T-helper 17 cell (primary cell): ENCODE measurements at places on chromosomes 5 and 9. TPM values are rescaled to one million over a fixed set of nuclear protein-coding genes. Genes with fewer than 3 reads are reported as not detected.

- DNase-seq: no peak
These were observed 227.2 kb upstream of the SNX2 start for GRCh38 chr5:122547669-122548068.

GRCh38 chr5:56202483-56202882 lies 30.6 kb downstream of the ANKRD55 start:
- DNase-seq: no peak

DNA sequence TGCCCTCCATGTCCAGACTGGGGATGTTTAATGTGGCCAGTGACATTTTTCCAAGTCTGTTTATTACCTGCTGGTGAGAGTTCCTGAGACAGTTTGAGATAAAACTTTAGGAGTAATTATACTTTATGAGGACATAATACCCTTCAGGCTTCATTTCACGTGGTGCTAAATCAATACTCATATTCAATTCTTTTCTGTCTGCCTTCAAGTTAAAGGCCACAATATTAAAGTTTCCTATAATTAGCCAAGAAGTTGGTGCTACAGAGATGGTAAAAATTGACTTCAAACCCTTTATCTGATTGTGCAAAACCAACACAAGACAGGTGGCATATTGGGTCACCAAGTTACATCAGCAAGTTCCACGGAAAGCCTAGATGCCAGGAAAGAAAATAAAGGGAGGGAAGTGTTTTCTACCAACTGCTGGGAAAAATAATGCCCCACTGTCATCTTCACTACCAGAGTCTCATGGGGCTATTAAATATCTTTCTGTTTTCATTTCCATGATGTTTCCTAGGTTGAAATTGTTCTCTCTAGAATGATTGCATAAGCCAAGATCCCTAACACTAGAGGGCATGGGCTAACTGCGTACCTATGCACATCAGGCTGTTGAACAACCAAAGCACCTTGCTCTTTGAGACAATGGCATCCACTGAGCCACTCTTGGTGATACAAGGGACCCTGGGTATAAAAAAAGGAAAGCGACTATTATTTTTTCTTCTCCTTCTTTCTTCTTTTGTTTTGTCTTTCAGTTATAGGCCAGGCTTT lies 68.7 kb downstream of the INSYN2B start:
- DNase-seq: no peak

DNA sequence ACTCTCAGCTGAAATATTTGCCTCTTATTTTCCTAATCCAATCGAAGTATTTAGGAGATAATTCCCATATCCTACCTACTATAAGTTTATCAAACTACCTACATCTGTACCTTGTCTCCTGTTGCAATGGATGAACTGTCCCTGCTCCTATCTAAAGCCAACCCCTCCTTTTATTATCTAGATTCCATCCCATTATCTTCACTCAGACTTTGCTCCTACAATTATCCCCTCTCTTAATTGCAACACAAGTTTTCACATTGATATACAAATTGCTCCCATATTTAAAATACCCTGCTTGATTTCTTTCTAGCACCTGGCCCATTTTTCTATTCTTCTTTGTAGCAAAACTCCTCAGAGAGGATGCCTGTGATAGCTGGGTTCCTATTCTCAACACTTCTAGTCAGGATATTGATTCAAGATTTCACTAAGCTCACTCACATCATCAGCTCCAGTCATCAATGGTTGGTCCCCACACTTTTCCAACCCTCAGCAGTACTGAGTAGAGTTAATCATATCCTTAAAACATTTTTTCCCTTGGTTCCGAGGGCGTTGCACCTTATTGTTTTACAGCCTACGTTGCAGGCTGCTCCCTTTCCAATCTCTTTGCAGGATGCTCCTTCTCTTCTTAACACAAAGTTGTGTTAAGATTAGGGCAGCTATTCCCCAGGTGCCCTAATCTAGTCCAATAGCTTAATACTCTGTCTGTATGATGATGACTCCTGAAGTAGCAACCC lies 177.8 kb upstream of the PTGER4 start:
- no peak for DNase-seq

DNA sequence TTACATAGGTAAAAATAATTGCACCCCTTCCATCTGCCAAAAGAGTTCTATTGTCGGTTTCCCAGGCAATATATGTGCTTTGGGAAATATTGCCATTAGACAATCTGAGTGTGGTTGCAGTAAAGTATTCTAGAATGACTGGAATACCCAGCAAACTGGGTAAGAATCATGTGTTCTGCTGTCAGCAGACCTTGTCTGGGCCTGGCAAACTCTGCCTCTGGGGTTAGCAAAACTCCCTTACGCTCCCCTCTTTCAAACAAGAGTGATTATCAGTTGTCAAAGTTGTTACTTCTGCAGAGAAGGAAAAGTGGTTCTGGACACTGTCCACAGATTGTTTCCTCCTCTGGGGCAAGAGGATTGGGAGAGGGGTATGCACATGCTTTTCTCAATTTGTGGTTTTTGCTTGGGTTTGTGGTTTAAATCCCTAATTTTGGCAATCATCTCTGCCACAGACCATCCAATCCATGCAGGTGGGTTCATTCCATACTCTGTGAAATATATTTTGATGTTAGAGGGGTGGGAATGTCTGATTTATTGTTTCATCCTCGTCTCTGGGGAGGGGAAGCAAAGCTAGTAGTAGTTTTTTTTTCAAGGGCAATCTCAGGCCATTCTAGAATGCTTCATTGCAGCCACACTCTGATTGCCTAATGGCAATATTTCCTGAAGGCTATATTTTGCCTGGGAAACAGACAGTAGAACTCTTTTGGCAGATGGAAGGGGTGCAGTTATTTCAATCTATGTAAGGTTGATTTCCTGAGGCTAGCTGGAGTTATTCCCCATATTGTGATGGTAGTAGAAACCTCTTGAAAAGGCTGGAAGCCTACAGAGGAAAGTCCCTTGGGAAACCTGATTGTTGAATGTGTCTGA lies 24.0 kb upstream of the TNFSF15 start:
- no peak for DNase-seq

GRCh38 chr9:38255599-38255998 lies 136.9 kb upstream of the ALDH1B1 start:
- no peak for DNase-seq

GRCh38 chr5:158121678-158122077 lies 262.7 kb upstream of the CLINT1 start:
- no peak for DNase-seq

The CATSPER3 gene
- 0.50 TPM for total RNA-seq

DNA sequence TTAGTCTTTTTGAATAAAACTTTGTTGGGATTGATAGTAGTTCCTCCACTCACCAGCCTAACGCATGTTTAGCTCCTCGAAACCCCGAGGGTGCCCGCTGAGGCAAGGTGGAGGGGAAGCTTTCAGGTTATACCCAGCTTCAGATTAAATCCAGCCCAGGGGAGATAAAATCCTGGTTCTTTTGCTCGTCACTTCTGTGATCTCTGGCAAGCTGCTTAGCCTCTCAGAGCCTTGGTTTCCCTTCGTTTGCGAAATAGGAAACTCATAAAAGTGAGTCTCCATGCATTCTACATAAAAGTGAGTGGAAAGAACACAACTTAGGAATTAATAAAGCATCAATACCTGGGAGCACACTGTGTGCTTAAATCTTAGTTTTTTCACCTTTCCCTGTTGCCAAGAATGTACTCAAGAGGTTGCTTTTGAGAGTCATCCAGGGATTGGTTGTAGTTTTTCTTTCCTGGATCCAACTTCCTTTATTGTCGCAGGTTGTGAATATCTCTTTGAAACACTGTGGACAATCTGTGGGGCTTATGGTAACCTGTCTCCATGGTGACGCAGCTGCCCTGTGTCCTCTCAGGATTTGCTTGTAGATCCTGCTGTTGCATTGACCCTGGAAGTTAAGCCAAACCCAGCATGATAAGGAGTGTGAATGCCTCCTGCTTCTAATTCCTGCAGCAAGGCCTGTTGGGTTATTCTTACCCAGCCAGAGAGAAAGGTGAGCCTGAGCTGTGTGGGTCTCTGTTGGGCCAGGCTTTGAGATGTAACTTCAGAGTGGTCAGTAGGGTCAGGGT lies 2.0 kb downstream of the GALNT12 start:
- DNase-seq: no peak

GRCh38 chr5:53569453-53569852 lies 9.0 kb downstream of the NDUFS4 start:
- DNase-seq: no peak

DNA sequence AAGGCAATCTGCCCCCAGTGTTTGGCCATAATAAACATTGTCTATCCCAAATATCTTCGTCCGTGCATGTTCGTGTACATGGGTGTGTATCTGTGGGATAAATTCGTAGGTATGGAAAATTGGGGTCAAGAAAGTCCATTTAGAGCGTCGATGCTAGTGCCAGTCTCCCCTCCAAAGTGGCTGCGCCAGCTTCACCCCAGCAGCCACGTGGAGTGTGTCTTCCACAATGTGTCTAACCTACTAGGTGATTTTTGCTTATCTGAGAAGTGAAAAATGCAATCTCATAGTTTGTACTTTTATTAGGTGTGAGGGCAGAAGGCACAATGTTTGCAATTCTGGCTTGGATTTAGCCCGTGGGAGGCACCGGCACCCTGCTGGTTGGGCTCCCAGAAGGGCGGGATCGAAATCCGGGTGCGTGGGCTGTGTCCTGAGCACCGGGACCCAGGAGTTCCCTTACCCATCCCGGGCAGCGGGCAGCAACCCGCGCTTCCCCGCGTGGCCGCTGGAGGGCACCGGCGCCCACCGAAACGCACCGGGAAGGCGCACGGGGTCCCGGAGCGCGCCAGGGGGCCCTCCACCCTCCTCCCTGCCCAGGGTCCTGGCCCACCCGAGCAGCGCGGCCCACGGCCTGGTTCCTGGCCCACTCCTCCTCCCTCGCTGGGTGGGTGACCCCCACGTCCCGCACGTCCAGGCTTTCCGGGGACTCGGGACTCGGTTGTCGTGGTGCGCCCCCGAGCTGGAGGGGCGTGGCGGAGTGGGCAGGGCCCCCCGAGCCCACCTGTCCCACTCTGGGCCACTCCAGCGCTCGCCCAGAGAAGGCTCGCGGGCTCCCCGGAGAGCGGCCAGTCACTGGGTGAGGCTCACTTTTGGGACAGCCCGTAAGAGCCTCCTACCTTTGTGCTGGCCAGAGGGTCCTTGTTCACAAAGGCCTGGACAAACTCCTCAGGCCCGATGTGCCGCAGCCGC lies 55.4 kb upstream of the RNF130 start:
- DNase-seq: no peak
